ENCODE measurements at places on chromosomes 1 and 21.

DNA sequence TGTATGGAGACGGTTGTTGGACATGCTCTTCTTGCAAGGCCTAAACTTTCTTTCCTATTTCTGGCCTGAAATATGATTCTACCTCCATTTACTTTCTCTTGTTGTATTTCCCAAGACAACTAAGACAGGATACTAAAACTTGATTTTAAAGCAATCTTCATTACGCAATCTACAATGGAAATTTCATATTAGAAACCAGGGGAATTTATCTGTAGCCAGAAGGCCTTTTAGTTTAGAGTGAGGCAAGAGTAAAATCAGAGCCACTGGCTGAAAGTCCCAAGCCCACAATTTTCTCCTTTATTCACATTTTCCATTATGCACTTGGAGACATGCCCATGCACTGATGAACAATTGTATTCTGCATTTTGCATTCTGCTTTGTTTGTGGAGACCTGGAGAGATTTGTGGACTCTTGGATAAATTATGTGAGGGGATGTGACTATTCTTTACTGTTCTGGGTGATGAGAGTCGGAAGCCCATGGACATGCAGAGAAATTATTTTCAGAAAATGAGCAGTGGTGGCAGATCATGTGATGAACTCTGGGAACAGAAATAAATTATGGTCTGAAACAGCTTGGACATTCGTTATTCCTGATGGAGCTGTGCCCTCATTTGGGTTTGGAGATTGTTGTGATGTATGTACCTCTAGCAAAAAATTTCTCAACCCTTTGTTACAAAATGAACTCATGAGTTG lies 336.8 kb downstream of the SEC16B start:
- no peak overlapping the region for H3K4me3 ChIP-seq
- H3K27ac ChIP-seq, result no peak overlapping the region
- no peaks in the 10 kb centered on the region for H3K27me3 ChIP-seq
- H3K36me3 ChIP-seq, result no peaks in the 10 kb centered on the region

DNA sequence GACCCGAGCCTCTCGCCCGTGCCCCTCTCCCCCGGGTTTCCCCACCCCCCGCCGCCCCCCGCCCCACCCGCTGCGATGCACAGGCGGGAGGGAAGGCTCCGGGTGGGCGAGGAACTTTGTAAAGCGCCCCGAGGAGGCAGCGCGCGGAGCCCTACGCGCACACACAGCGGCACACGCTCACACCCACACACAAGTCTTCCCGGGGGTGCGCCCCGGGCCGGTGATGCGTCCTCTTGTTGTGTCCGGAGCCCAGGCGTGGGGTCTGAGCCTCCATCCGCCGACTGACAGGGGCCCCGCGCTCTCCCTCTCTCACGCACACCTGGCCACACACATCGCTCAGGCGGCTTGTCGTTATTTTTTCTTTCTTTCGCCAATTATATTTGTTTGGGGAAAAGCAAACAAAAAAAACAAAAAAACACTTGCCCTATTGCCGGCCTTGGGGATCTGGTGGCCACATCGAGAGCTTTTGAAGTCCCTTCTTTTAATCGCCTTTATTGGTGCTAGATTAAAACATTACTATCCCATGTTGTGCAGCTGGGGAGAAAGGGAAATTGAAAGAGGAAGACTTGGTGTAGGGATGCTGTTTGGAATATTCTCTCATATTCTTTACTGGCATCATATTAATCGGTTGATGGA lies 770 bp downstream of the NTNG1 start:
- peaks cover 14% of the 10 kb centered on the region for H3K4me1 ChIP-seq
- peak overlapping the region; percentile 76 for H3K4me3 ChIP-seq
- H3K27ac ChIP-seq, result no peak overlapping the region
- H3K36me3 ChIP-seq, result no peaks in the 10 kb centered on the region

DNA sequence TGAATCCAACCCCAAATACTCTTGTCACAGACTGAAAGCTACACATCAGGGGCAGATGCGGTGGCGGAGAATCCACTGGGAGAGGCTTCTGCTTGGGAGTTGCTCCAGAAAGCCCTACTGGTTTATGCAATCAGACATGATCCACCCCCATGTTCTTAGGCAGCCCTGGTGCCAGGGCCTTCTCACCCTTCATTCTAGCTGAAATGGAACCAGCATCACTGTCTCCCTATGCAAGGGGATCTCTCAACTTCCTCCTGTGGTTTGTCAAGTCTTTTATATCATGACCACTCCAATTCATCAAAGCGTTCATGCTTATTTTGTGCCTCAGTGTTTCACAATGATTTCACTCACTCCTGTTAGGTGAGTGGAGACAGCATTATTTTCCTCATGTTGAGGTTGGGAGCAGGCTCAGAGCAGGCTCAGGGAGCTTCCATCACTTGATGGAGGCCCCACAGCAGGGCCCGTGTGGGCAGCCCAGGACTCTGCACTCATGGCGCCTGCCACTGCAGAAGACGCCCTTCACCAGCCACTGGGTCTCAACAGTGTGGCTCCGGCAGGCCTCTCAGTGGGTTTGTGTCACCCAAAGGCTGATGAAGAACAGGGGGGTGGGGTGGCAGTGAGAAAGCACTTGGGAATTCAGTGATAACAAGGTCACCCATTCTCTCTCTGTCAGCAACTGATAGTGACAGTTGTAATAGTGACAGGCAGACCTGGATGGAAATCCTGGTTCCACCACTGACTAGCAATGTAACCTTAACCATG lies 67.1 kb downstream of the CD58 start:
- peak overlapping the region; percentile 96 for H3K27ac ChIP-seq
- no peaks in the 10 kb centered on the region for H3K27me3 ChIP-seq
- H3K4me1 ChIP-seq, result peaks cover 70% of the 10 kb centered on the region
- peaks cover 7% of the 10 kb centered on the region for H3K36me3 ChIP-seq

DNA sequence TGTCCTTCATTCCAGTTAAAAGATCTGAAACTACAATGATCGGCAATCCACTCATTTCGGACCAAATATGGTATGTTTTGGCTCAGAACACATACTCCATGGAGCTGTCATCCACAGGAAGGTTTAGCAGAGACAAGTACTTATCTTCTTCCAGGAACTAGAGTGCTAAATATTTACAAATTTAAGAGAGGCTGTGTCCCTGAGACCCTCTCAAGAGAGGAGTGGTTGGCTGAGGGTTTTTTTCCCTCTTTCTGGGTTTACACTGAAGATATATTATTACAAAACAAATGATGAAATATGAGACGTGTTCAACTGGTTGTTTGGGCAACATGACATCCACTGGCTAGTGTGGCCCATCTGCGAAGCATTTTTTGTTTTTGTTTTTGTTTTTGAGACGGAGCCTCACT lies 25.9 kb upstream of the NID1 start:
- no peak overlapping the region for H3K27ac ChIP-seq
- DNase-seq, result no peak
- H3K4me1 ChIP-seq, result peaks cover 6% of the 10 kb centered on the region

GRCh38 chr1:195664628-195665027 lies 943.6 kb downstream of the KCNT2 start:
- no peaks in the 10 kb centered on the region for H3K36me3 ChIP-seq
- H3K27ac ChIP-seq, result no peak overlapping the region
- no peaks in the 10 kb centered on the region for H3K27me3 ChIP-seq
- DNase-seq, result no peak
- no peaks in the 10 kb centered on the region for H3K4me1 ChIP-seq

Measured in activated CD4-positive, alpha-beta T cell treated with anti-CD3 and anti-CD28 coated beads, Interleukin-2, amount 10 ng/mL, durations not matched to agents 24 days and 14 days (primary cell).